ENCODE measurements at places on chromosomes 6 and 20.
A peak's percentile ranks its signal among the peaks of the same experiment; 100 is the strongest.

- no peaks in the 10 kb centered on the region for H3K4me1 ChIP-seq
- H3K27ac ChIP-seq = no peak overlapping the region
- DNase-seq = no peak
- no peaks in the 10 kb centered on the region for H3K36me3 ChIP-seq
Measured at GRCh38 chr20:52294106-52294628, 102.6 kb upstream of the ZFP64 start.

DNA sequence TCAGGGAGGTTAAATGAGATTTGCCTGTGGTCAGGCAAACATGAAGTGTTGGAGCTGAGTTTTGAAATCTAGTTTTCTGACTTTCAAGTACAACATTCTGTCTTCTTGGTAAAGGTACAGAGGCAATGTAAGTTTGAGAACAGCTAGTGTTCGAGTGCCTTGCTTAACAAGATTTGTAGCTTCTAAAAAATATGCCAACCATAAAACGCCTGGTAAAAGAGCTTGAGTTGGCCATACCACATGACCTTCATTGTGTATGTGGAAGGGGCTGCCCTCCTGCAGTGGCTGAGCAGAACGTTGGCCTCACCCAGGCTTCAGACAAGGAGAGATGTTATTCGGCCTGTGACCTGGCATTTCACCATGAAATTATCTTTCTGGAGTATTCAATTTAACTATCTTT, 86.5 kb downstream of the MAP7 start:
- no peak for DNase-seq
- H3K27ac ChIP-seq = no peak overlapping the region
- no peak overlapping the region for H3K4me3 ChIP-seq
- H3K27me3 ChIP-seq = no peaks in the 10 kb centered on the region
- H3K36me3 ChIP-seq = no peaks in the 10 kb centered on the region
- H3K4me1 ChIP-seq = no peaks in the 10 kb centered on the region

DNA sequence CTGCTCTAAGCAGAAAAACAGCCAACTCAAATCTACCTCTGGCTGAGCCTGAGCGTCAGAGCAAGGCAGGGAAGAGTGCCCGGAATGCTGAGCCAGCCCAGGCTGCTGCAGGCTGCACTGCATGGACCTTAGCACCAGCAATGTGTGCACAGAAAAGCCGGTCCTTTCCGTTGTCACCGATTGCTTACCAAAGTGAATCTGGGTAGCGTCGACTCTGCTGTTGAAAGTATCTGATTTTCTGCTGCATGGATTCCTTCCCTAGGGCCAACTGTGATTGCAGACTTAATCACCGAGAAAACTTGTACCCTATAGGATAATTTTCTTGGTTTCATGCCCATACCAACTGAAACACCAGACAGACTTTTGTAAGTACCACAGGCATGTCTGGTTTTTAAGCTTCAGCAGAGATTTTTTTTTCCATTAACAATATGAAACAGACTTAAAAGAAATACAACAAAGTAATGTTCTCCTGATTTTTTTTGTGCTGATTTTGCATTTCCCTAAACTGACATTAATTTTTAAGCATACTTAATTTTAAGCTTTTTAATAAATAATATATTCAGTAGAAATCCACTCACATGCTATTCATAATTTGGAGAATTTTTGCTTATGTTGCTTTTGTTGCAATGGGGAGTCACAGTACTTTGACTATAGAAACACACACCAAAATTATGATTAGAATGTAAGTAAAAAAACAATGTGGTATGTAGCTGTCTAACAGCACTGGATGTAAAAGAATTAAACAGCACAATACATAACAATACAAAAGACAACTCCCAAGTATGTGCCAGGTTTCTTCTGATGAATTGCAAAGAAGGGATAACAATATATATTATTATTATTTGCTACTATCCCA, 218.0 kb downstream of the THBS2 start:
- H3K27me3 ChIP-seq = no peaks in the 10 kb centered on the region
- H3K27ac ChIP-seq = peak overlapping the region; percentile 53
- H3K4me3 ChIP-seq = no peak overlapping the region
- H3K36me3 ChIP-seq = no peaks in the 10 kb centered on the region
- peaks cover under 1% of the 10 kb centered on the region for H3K4me1 ChIP-seq
- DNase-seq = no peak

DNA sequence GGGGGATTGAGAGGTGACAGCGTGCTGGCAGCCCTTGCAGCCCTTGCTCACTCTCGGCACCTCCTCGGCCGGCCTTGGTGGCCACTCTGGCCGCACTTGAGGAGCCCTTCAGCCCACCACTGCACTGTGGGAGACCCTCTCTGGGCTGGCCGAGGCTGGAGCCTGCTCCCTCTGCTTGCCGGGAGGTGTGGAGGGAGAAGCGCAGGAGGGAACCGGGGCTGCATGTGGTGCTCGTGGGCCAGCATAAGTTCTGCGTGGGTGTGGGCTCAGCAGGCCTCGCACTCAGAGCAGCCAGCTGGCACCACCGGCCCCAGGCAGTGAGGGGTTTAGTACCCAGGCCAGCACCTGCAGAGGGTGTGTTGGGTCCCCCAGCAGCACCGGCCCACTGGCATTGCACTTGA, 912.2 kb upstream of the ADGRB3 start:
- DNase-seq = no peak
- no peaks in the 10 kb centered on the region for H3K4me1 ChIP-seq
- no peak overlapping the region for H3K27ac ChIP-seq
- H3K36me3 ChIP-seq = no peaks in the 10 kb centered on the region
- H3K4me3 ChIP-seq = no peak overlapping the region
- no peaks in the 10 kb centered on the region for H3K27me3 ChIP-seq

DNA sequence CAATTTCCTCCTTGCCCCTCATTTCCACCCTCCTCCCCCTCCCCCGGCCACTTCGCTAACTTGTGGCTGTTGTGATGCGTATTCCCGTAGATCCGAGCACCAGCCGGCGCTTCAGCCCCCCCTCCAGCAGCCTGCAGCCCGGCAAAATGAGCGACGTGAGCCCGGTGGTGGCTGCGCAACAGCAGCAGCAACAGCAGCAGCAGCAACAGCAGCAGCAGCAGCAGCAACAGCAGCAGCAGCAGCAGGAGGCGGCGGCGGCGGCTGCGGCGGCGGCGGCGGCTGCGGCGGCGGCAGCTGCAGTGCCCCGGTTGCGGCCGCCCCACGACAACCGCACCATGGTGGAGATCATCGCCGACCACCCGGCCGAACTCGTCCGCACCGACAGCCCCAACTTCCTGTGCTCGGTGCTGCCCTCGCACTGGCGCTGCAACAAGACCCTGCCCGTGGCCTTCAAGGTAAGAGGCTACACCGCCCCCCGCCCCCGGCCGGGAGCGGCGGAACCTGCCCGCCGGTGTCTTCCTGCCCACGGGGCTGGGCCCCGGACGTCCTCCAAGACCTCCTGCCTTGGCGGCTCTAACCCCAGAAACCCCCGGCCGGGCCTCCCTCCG, 44.9 kb upstream of the SUPT3H start:
- H3K4me1 ChIP-seq = peaks cover 12% of the 10 kb centered on the region
- no peak for DNase-seq
- H3K27me3 ChIP-seq = peaks cover 5% of the 10 kb centered on the region
- H3K4me3 ChIP-seq = peak overlapping the region; percentile 59
- no peaks in the 10 kb centered on the region for H3K36me3 ChIP-seq

DNA sequence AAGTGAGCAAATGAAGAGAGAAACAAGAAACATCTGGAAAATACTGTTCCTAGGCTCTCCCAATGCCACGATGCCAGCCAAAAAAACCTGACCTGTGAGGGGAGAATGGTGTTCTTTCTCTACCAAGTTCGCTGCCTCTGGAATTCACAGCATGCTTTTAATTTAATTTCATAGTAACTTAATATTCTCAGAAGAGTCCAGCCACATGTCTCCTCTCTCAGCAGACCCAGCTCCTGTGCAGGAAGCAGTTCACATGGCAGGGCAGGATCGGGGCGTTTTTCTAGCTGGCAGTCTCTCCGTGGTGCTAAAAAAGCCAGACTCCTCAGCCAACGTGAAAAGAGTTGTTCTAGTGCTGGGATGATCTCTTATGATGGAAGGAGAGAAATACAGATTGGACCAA, 57.5 kb downstream of the BFSP1 start:
- H3K36me3 ChIP-seq = no peaks in the 10 kb centered on the region
- H3K27ac ChIP-seq = no peak overlapping the region
- H3K4me3 ChIP-seq = no peak overlapping the region
- H3K4me1 ChIP-seq = no peaks in the 10 kb centered on the region
- no peaks in the 10 kb centered on the region for H3K27me3 ChIP-seq
